Stimulated activated CD4-positive, alpha-beta T cell treated with anti-CD3 and anti-CD28 coated beads, Interleukin-12 subunit alpha, Interleukin-12 subunit beta, amount 100 ng/mL, for 4 hours (primary cell): ENCODE measurements at places on chromosomes 2 and 18.

DNA sequence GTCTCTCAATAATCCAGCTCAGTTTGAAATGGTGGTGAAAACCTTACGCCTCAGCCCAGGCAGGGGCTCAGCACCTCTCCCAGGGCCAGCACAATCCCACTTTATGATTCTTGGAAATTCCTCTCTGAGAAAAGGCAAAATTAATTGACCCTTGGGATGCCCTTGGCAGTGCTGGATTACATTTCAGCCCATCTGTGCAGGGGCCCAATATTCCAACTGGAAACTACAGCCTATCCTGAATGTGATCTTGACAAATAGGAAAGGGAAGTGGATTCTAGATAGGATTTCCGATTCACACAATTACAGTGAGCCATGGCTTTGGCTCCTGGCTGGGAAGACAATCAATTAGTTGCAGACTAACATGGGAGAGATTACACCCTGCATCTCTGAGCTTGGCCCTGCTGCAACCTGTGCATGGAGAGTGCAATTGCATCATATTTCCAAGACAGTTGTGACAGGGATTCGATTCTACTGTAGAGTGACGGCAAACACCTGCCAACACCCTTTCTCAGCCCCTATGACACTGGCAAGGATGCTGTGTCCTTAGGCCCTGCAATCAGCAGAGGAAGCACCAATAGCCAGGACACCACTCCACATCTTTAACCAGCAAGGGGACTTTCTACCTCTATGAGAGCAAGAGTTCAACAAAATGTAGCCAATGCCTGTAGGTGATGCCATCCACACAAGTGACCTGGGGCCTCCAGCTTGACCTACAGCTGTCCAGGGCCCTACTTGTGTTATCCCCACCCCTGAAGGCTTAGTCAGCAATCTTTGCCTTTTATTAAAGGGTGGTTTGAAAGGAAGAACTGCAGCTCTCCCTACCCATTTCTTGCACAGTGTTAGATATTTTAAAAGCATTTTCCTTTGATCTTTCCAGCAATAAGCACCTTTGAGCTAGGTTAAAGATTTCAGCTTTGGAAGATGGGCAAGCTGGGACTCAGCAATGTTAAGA is 187.2 kb upstream of the HS6ST1 start:
- no peak for DNase-seq

DNA sequence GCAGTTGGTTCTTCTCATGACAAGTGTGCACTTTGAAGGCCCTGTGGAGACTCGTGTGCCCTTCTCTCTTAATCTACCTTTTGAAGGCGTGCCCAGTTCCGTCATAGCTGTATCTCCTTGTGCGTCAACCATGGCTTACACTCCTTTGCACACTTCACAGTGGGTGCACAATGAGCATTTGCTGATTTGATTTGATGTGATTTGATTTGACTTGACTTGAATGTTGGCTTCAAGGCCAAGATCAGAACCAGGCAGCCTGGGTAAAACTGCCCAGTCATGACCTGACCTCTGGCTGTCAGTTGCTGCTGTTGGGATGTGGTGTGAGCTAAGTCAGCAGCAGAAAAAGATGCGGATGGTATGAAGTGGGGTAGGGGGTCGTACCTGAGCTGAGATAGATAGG is 670.3 kb upstream of the HS6ST1 start:
- no peak for DNase-seq

DNA sequence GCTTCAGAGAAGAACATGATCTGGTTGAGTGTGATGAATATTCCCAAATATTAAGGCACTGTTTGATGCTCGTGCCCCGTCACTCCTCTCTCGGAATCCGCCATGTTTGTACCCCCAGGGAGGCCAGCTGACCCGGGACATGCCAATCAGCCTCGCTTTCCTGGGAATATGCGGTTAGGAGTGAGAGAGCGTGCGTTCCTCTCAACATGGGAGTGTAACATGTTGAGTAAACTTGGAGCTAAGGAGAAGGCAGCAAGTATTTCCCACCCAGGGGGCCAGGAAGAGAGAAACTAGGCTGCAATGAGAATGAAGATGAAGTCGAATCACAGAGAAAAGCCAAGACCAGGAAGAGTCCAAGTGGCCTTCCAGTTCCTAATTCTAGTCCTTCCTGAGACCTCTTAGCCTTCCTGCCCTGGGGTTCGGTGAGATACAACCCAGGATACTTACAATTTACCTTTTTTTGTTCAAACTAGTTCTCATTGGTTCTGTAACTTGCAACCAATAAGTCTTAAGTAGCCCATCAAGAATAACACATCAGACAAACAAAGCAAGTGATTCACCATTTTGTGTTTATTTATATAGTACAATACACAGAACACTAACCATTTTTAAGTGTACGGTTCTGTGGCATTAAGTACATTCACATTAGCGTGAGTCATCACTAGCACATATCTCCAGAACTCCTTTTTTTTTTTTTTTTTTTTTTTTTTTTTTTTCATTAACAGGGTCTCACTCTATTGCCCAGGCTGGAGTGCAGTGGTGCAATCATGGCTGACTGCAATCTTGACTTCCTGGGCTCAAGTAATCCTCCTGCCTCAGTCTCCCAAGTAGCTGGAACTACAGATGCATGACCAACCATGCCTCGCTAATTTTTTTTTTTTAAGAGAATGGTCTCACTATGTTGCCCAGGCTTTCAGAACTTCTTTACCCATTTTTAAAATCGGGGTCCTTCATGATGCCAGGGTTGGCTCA is 36.4 kb upstream of the SLC1A4 start:
- no peak for DNase-seq

DNA sequence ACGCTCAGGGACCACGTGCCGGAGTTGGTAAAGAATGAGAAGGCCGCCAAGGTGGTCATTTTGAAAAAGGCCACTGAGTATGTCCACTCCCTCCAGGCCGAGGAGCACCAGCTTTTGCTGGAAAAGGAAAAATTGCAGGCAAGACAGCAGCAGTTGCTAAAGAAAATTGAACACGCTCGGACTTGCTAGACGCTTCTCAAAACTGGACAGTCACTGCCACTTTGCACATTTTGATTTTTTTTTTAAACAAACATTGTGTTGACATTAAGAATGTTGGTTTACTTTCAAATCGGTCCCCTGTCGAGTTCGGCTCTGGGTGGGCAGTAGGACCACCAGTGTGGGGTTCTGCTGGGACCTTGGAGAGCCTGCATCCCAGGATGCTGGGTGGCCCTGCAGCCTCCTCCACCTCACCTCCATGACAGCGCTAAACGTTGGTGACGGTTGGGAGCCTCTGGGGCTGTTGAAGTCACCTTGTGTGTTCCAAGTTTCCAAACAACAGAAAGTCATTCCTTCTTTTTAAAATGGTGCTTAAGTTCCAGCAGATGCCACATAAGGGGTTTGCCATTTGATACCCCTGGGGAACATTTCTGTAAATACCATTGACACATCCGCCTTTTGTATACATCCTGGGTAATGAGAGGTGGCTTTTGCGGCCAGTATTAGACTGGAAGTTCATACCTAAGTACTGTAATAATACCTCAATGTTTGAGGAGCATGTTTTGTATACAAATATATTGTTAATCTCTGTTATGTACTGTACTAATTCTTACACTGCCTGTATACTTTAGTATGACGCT is 5.8 kb downstream of the MYCN start:
- DNase-seq: no peak

- no peak for DNase-seq
Observed at GRCh38 chr2:63632382-63632781, 43.6 kb downstream of the MDH1 start.

- DNase-seq: no peak
Observed at GRCh38 chr18:52136532-52136931, 203.5 kb upstream of the DCC start.

- DNase-seq: no peak
Observed at GRCh38 chr18:69518989-69519388, 118.3 kb downstream of the DOK6 start.

GRCh38 chr18:48304906-48305693 is 104.1 kb downstream of the ZBTB7C start:
- no peak for DNase-seq

- no peak for DNase-seq
Observed at GRCh38 chr2:84038866-84039265, 420.2 kb downstream of the SUCLG1 start.

GRCh38 chr2:67666386-67667053 is 269.4 kb downstream of the ETAA1 start:
- no peak for DNase-seq

- no peak for DNase-seq
Observed at GRCh38 chr2:196242131-196242620, 70.8 kb upstream of the STK17B start.

DNA sequence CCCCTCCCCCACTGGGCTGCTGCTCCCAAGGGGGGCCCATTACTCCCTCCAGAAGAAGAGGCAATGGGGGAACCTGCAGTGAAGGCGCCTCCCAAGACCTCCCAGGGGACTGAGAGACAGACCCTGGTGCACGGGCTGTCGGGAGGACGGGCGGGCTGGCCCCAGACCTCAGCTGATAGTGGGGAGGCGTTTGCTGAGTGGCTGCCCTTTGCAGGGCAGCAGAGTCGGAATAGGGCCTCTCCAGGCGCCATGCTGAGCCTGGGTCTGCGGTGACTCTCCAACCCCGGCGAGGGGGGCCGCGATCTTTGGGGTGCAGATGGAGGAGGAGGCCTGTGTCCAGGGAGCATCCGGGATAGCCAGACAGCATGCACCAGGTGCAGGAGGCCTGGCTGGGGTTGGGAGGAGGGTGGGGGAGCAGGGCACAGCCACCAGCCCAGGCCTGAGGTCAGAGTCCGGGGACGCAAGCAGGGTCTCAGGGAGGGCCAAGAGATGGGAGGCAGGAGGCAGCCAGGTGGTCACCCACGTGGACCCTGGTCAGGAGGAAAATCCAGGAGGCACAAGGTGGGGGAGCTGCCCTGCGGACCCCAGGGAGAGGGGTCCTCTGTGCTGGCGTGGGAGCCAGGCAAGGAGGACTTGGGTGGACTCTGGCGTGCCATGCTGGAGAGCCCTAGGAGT is 11.0 kb downstream of the CROCC2 start:
- DNase-seq: no peak

- no peak for DNase-seq
Observed at GRCh38 chr2:226673314-226673723, 126.3 kb downstream of the IRS1 start.

DNA sequence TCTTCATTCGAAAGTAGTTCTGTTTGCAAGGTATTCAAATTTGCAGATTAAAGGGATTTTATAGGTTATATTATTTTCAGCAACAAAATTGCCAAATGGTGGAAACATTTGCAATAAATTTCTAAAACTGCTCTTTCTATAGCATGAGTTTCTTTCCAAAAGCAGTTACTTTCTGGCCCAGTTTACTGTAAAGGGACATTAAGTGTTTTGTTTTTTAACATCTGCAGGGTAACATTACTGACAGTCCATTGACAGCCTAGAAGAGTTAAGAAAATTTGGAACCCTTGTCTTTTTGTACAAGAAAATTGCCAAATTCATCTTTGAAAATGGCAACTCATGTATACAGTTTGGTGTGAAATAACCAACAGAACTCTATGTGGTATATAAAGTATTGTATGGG is 375.1 kb downstream of the SETBP1 start:
- no peak for DNase-seq

DNA sequence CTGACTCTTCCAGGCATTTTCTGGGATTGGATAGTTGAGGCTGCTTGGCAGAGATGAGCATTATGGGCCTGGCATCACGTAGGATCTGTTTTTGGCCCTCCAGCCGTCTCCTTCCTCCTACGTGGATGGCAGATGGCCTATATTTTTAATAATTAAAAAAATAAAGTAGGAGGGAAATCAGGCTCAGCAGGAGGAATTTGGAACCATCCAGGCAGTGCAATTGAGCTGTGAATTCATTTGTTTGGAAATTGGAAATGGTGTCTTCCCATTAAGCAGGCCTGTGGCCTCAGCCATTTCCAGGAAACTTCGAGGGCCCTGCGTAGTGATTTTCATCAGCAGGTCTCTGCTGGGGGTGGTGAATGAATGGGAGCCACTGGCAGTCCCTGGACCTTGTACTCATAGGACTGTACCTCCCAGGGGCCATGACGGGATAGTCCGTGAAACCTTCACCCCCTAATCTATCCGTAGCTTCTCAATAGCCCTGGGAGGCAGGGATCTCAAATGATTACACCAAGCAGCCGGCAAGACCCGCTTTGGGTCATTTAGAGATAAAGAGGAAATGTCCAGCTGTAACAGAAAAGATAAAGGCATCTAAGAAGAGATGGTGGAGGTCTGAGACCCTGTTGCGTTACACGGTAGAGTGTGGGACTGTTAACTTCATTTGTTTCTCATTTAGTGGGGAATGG is 73.1 kb upstream of the TNP1 start:
- no peak for DNase-seq

GRCh38 chr2:162720559-162721271 is 117.9 kb downstream of the KCNH7 start:
- no peak for DNase-seq

DNA sequence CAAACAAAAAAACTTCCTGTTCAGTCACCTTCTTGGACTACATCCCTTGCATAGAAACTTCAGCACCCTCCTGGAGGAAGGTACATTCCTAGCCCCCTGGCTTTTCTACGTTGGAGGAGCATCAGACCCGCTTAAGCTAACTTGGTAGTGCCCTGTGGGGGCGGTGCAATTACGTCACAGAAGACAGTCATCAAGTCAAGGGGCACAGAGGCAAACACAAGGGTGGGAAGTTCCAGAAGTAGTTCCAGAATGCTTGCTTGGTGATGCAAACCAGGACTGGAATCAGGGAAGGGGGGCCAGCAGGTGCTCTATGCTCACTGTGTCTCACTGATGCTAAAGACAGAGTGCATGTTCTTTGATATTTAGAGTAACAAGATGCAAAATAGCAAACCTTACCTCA is 15.2 kb upstream of the AGFG1 start:
- DNase-seq: no peak

DNA sequence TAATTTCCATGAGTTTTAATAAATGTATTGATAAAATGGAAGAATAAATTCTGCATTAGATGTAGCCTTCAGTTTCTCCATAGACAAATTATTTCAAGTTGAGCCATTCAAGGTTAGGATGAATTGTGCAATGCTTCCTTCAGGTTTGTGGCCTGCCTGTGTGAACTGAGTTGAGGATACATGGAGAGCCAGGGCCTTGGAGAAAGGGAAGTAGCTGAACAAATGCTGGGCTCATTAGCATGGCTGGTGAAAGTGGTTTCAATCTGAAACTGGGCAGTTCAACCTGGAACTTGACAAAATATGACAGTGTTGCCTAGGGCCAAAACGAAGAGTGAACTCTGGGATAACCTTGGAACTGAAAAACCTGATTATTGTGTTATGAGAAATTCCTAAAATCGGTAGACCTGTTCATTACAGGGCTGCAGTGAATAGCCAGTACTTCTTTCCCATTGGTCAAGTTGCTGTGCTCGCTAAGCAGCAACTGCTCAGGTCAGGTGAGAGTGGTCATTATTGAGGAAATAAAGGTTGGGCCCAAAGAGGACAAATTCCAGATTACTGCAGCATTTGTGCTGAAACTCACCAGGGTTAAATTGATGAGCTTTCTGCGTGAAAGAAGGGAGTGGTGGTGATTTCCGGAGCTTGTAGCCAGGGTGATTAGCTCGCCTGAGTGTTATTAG is 12.7 kb downstream of the INPP1 start:
- no peak for DNase-seq
